Stimulated activated CD8-positive, alpha-beta memory T cell treated with anti-CD3 and anti-CD28 coated beads, Interleukin-2, amount 100 ng/mL, for 1 hour (primary cell): ENCODE measurements at places on chromosomes 5 and 9.

DNA sequence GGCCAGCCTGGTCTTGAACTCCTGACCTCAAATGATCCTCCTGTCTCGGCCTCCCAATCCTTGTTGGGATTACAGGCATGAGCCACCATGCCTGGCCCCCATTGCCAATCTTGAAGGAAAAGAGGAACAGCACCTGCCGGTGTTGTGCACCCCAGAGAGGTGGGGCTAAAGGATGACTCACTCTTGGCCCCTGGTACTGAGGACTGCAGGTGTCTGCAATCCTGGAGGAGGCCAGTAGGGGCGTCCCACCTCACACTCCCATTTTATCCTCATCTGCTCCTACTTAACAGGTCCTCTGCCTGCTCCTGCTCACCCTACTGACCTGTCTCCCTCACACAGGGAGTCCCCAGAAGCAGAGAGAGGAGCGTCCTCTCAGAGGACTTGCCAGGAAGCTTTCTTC, 390.4 kb downstream of the ARHGEF28 start:
- no peak for DNase-seq

GRCh38 chr5:81068635-81069034, 108.5 kb downstream of the RASGRF2 start:
- no peak for DNase-seq

DNA sequence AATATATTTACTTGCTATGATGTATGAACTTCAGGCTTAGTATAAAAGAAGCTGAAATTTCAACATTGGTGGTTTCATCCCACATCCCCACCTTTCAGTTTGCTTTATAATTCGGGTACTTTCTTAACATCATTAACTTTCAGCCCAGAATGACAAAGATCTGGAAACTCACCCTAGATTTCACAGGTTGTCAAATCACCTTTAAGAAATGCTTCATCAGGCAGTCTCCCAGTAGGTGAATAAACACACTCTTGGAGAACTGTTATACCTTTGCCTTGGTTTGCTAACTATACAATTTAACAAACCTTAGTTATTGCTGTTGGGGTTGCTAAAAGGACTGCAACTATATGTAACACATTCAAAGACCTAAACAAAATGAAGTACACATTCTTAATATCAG, 54.4 kb downstream of the MLANA start:
- no peak for DNase-seq

GRCh38 chr5:119327018-119327417, 28.8 kb upstream of the TNFAIP8 start:
- DNase-seq = no peak

GRCh38 chr5:54990841-54991258, 5.5 kb upstream of the ESM1 start:
- no peak for DNase-seq

- no peak for DNase-seq
Measured at GRCh38 chr5:75509956-75510355, 1.5 kb downstream of the CERT1 start.

GRCh38 chr5:34742061-34742460, 85.9 kb downstream of the RAI14 start:
- DNase-seq = no peak

GRCh38 chr5:57034201-57034916, 82.4 kb upstream of the MIER3 start:
- DNase-seq = no peak

- no peak for DNase-seq
Measured at GRCh38 chr9:13166996-13167395, 112.5 kb downstream of the MPDZ start.

DNA sequence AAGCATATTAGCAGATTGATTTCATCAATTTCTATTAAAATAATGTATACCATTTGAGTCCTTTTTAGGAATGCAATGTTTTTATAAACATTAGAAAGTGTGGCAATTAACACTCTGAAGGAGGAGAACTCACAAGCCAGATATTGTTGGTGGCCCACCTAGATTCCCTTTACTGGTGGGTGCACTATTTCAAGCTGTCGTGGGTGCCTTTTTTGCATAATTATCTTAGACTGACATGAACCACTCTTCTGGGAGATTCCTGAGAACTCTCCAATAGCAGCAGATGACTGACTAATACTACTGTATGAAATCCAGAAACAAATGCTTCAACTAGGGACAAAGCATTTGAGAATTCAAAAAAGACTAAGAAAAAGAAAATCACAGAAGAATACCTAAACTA, 526.0 kb downstream of the CDH18 start:
- no peak for DNase-seq

- DNase-seq = no peak
Measured at GRCh38 chr9:134565316-134565915, 76.2 kb upstream of the COL5A1 start.

DNA sequence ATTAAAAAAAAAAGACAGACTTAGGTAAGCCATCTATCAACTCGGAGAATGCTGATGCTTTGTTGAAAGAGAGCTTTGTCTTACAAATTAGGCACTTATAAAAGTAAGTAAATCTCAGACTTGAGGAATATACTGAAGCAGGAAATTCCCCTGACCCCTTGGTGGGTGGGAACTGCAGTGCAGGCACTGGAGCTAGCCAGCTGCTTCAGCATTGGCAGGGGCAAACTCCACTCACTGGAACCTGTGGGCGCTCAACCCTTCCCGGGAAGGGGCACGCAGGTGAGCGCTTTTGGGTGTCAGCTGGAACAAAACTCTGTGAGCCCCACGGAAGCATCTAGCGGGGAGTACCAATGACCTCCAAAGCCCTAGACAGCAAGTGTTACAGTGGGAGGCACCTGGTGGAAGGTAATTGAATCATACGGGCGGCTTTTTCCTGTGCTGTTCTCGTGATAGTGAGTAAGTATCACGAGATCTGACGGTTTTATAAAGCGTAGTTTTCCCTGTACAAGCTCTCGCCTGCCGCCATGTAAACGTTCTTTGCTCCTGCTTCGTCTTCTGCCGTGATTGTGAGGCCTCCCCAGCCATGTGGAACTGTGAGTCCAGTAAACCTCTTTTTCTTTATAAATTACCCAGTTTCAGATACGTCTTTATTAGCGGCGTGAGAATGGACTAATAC, 628.0 kb upstream of the CDH18 start:
- no peak for DNase-seq

- DNase-seq = no peak
Measured at GRCh38 chr5:174376056-174376455, 330.6 kb downstream of the NSG2 start.

DNA sequence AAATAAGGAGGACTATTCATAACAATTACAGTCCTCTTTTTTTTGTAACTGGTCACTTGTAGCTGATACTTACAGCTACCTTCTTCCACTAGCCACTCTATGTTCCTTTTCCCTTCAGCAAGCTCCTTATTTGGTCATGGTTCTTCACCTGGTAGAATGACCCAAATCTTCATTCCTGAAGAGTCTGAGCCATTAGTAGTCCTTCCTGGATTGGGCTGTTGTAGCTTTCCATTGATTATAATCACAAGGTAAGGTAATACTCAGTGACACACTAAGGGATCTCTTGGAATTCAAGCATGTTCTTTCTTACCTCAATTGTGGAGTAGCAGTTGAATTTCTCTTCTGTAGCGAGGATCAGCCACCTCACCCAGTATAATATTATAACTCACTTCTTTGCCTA, 25.5 kb upstream of the ITGA2 start:
- no peak for DNase-seq

GRCh38 chr9:69556707-69557106, 115.5 kb downstream of the APBA1 start:
- no peak for DNase-seq

DNA sequence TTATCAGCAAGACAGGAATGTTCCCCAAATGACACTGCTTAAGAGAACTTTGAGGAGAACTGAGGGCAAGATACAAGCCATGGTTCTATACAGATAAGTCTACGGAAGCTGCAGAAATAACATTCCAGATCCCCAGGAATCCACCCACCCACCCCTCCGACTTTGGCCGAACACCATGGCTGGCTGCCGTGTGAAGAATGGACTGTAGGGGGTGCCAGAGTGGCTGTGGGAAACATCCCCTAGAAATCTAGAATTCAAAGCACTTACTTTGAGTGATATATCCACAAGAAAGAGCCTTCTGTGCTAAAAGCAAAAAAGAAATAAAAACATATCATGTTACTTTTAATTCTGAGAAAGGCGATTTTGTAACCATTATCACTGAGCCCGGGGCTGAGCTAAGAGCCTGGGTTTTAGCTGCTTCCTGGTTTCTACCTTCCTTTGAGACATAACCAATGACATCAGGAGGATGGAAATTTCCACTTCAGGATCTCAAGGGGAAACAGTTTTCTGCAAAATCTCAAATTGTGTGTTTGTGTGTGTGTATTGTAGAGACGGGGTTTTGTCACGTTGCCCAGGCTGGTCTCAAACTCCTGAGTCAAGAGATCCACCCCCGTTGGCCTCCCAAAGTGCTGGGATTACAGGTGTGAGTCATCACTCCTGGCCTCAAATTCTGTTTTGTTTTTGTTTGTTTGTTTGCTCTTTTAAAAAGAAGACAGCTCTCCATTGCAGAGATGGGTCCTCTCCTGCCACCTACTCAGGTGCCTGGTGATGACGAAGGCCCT, 36.4 kb downstream of the GGTA1 start:
- no peak for DNase-seq

DNA sequence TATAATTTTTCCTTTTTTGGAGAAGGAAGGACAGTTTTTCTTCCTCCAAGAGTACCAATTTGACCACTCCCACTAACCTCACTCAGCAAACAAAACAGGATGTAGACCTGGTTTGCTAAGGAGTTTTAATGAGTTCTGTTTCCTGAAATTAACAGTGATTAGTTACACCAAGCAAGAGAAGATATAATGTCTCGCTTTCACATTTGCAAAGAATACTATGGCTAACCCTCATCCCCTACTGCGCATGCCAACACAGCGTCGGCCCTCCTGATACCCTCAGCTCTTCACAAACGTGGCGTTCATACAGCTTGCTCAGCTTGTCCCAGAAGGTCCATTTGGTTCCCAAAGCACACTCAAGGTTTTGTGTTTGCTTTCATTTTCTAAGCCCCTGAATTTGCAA, 41.9 kb upstream of the IPPK start:
- DNase-seq = no peak

DNA sequence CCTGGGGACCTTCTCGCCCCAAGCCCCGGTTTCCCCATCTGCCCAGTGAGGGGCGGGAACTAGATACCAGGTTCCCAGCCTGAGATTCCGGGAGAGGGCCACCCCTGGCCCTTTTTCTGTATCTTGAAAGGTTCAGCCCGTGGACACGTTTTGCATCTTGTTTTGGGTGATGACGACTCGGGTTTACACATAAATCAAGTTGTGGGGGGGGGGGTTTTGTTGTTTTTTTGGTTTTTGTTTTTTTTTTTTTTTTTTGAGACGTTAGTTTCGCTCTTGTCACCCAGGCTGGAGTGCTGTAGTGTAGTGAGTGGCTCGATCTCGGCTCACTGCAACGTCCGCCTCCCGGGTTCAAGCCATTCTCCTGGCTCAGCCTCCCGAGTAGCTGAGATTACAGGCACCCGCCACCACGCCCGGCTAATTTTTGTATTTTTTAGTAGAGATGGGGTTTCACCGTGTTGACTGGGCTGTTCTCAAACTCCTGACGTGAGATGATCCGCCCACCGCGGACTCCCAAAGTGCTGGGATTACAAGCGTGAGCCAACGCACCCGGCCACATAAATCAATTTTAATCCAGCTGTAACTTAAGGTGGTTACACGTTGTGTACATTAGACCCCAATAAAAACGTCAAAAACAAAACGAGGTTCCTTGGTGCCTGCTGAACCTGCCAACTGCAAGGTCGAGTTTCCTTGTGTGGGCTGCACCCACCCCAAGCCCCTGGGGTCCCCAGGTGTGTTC, 1.1 kb upstream of the BRD3 start:
- DNase-seq = no peak

GRCh38 chr5:18216016-18216415, 581.8 kb downstream of the TAF11L14 start:
- no peak for DNase-seq

DNA sequence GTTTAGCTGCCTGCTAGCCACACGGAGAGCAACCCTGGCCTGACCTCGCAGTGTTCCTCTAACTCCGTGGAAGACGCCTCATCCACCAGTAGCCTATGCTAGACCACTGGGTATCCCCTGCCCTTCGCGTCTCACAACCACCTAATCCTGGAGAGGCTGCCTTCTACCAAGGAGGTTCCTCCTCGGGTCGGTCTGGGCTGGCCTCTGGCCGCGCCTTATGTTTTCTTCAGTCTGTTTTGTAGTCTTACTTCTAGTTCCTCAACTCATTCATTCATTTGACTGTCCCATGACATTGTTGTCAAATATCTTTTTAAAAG, 1.6 kb upstream of the TPM2 start:
- DNase-seq = no peak

DNA sequence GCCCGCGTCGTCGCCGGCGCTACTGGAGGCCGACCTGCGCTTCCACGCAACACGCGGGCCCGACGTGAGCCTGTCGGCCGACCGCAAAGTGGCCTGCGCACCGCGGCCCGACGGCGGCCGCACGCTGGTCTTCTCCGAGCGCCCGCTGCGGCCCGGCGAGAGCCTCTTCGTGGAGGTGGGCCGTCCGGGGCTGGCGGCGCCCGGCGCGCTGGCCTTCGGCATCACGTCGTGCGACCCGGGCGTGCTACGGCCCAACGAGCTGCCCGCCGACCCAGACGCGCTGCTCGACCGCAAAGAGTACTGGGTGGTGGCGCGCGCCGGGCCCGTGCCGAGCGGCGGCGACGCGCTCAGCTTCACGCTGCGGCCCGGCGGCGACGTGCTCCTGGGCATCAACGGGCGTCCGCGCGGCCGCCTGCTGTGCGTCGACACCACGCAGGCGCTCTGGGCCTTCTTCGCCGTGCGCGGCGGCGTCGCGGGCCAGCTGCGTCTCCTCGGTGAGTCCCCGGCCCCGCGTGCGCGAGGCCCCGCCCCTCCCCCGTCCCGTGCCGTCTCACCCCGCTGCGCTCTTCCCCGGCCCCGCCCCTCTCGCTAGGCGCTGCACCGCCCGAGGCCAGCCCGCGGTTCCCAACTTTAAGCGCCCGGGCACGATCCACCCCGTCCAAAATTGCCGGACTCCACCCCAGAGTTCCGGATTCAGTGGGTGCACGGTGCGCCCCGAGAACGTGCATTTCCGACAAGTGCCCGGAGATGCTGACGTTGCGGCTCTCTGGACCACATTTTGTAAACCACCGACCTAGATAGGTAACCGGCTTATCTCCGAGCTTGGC, 42.8 kb downstream of the NEURL1B start:
- no peak for DNase-seq

DNA sequence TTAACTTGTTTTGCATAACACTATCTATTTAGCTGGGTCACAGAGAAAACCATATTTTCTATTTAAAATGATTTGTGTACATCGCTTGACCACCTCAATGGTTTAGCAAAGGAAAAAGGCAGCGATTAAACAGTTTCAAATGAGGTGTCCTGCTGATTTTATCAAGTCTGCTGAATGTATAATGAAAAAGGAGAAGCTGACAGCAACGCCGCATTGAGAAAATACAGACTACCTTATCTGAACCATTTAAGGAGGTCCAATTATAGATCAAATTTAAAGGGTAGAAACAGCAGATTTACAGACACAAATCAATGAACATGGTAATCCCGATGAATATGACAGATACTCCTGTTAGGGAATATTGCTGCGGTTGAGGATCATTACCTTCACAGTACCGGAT, 29.6 kb downstream of the PSMB7 start:
- DNase-seq = no peak

GRCh38 chr9:128902351-128903078, 18.3 kb upstream of the PHYHD1 start:
- DNase-seq = peak; percentile 60

- no peak for DNase-seq
Measured at GRCh38 chr5:150763023-150763769, 4.4 kb upstream of the DCTN4 start.
